ENCODE measurements at places on chromosomes 4 and X. TPM values are rescaled to one million over a fixed set of nuclear protein-coding genes. Genes with fewer than 3 reads are reported as not detected.

GRCh38 chr4:185222598-185222997 lies 13.2 kb downstream of the SNX25 start:
- peaks cover 4% of the 10 kb centered on the region for H3K36me3 ChIP-seq
- DNase-seq, result no peak
- H3K4me1 ChIP-seq, result peaks cover 10% of the 10 kb centered on the region
- H3K27ac ChIP-seq, result no peak overlapping the region

- no peak for DNase-seq
- H3K4me1 ChIP-seq, result no peaks in the 10 kb centered on the region
- H3K36me3 ChIP-seq, result no peaks in the 10 kb centered on the region
- H3K27ac ChIP-seq, result no peak overlapping the region
Observed at GRCh38 chrX:96807318-96807717, 76.4 kb upstream of the RPA4 start.

- DNase-seq, result no peak
- H3K4me3 ChIP-seq, result no peak overlapping the region
- no peak overlapping the region for H3K27ac ChIP-seq
Observed at GRCh38 chr4:13844740-13845139, 217.2 kb upstream of the BOD1L1 start.

DNA sequence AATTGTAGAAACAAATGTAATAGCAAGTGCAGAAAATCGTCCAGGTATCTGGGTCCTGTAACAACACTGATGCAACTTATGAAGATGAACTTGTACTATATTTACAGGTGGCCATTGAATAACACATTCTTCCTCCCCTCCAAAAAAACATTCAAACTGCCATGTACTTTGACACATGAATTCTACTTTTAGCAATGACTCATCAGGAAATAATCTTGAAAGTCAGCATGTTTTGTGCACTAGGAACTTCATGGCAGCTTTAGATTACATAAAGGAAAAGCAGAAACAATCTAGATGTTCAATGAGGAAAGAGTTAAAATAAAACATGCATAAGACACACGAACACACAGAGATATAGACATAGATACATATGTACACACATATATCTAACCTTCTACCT lies 2.5 kb downstream of the PABPC1L2A start:
- H3K4me1 ChIP-seq, result peaks cover 5% of the 10 kb centered on the region
- no peak overlapping the region for H3K27ac ChIP-seq
- no peak for DNase-seq
- peaks cover 4% of the 10 kb centered on the region for H3K27me3 ChIP-seq

DNA sequence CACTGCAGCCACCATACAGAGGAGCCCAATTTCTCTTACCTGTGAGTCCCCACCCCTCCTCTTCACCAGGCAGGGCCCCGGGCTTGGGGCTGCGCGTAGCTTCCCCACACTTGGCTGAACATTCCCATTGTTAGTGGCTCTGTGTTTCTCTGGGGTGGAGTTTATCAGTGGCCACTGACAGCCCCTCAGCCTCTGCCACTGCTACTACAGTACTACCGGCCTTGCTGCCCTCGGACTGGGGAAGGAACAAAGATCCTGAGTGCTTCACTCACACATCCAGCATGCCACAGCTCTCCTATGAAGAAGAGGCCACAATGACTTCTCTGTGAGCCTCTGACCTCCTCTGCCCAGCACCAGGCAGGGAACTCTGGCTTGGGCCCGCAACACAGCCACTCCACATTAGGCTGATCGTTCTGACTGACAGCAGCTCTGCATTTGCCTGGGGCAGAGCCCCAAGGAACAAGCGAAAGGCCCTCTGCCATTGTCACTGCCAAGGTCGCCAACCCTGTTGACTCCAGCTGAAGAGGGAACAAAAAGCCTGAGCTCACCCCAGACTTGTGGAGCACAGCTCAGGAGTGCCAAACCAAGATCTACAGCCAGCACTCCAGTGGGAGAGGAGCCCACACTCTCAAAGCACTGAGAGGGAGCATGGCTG lies 24.0 kb downstream of the ABCB7 start:
- H3K4me1 ChIP-seq, result no peaks in the 10 kb centered on the region
- H3K27ac ChIP-seq, result no peak overlapping the region
- peaks cover 3% of the 10 kb centered on the region for H3K36me3 ChIP-seq
- no peaks in the 10 kb centered on the region for H3K27me3 ChIP-seq
- no peak for DNase-seq

GRCh38 chr4:95729596-95729995 lies 110.3 kb upstream of the PDHA2 start:
- H3K27ac ChIP-seq, result no peak overlapping the region
- H3K27me3 ChIP-seq, result no peaks in the 10 kb centered on the region
- H3K36me3 ChIP-seq, result no peaks in the 10 kb centered on the region
- DNase-seq, result no peak

DNA sequence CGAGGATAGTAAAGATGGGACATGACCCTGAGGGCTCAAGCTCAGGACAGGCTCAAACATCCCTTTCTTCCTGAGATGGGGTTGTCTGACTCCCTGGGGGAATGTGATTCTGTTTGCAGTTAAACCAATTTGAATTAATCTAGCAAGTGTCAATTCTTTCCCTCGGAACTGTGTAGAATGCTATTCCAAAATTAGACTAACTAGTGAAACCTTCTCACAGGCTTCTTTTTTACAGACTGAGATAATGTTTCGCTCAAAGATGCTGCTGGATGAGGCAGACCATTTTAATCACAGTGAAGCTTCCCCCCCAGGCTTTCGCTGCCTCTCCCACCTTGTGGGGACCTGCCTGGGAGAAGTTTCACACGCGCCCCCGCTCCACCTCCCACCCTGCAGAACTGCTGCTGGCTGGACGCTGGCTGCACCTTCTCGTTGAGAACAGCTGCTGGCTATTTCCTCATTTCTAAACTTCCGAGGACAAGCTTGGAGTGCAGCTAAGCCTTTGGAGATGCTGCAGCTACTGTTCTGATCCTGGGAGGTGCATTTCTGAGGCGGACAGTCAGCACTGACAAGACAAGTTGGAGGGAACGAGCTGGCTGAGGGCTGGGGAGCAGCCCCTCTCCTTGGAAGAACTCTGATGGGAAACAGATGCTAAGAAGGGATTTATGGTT lies 297.8 kb downstream of the RAPGEF2 start:
- no peak for DNase-seq
- H3K36me3 ChIP-seq, result no peaks in the 10 kb centered on the region
- no peak overlapping the region for H3K27ac ChIP-seq
- H3K27me3 ChIP-seq, result peaks cover 9% of the 10 kb centered on the region
- H3K4me1 ChIP-seq, result peaks cover 18% of the 10 kb centered on the region
- H3K4me3 ChIP-seq, result no peak overlapping the region

DNA sequence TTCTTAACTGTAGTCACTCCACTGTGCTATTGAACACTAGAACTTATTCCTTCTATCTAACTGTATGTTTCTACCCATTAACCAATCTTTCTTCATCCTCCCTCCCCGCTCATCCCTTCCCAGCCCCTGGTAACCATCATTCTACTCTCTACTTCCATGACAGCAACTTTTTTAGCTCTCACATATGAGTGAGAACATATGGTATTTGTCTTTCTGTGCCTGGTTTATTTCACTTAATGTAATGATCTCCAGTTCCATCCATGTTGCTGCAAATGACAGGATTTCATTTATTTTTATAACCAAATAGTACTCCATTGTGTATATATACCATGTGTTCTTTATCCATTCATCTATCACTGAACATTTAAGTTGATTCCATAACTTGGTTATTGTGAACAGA lies 186.5 kb downstream of the GABRB1 start:
- DNase-seq, result no peak
- H3K27me3 ChIP-seq, result peaks cover 1% of the 10 kb centered on the region
- H3K4me3 ChIP-seq, result no peak overlapping the region
- H3K4me1 ChIP-seq, result no peaks in the 10 kb centered on the region
- no peak overlapping the region for H3K27ac ChIP-seq
- no peaks in the 10 kb centered on the region for H3K36me3 ChIP-seq

GRCh38 chrX:131840799-131841495 lies 182.2 kb upstream of the STK26 start:
- H3K4me3 ChIP-seq, result no peak overlapping the region
- no peaks in the 10 kb centered on the region for H3K36me3 ChIP-seq
- DNase-seq, result no peak

DNA sequence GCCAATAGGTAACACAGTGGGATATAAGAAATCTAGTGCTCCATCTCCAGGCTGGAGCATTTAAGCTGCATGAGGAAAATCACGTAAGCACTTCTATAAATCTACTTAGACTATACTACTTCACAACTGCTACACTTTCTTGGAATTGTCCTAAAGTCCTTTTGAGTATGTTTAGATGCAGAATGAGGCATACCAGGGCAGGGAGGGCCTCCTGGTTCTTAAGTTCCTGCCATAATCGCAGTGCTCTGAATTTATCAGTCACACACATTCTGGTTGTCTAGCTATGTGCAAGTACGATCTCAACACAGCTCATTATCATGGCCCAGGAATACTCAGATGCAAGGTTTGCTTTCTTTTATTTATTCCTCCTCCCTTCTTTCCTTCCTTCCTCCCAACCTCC lies 130.3 kb downstream of the GUCY2F start:
- H3K27ac ChIP-seq, result no peak overlapping the region
- H3K4me3 ChIP-seq, result no peak overlapping the region
- H3K27me3 ChIP-seq, result no peaks in the 10 kb centered on the region
- peaks cover 5% of the 10 kb centered on the region for H3K4me1 ChIP-seq
- H3K36me3 ChIP-seq, result no peaks in the 10 kb centered on the region

The HGFAC gene
- total RNA-seq, result 2.4 TPM

DNA sequence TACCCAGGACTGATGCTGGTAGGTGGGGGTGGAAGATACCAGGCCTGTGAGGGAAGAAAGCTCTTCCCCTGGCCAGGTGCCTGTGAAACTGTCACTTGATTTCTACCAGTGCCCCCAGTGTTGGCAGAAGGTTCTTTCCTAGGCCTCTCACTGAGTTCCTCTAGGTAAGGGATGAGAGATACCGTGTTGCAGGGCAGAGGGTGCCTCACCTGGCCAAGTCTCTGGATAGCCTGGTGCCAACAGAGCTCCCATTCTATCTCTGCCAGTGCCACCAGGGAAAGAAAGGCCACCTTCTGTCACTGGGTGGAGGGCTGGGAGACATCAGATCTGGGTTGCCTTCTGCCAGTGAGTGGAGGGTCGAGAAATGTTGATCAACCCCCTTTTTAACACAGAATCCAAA lies 94.1 kb downstream of the RTL5 start:
- no peak for DNase-seq
- peaks cover 1% of the 10 kb centered on the region for H3K27me3 ChIP-seq
- peaks cover 9% of the 10 kb centered on the region for H3K4me1 ChIP-seq
- no peak overlapping the region for H3K27ac ChIP-seq
- H3K4me3 ChIP-seq, result no peak overlapping the region
- H3K36me3 ChIP-seq, result peaks cover 10% of the 10 kb centered on the region

DNA sequence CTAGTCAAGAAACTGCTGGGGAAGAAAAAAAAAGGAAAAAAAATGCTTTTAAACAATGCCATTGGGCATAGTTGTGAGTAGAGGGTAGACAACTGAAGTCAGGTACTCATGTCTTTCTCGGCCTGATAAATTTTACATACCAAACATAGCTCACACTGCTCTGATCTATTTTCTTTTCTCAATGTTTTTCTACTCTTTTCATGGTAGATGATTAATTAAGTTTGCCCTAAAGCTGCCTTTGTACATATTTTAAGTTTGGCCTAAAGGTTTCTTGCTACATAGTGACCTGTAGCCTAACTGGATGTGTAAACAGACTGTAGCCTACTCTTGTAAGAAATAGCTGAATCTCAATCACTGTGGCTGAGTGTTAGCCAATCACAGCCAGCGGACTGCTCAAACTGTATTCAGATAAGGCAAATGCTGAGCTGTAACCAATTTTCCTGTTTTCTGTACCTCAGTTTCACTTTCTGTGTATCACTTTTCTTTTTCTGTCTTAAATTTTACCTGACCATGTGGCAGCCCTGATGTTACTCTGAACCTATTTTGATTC lies 121.0 kb downstream of the PCDH10 start:
- H3K36me3 ChIP-seq, result no peaks in the 10 kb centered on the region
- no peak overlapping the region for H3K4me3 ChIP-seq
- H3K27me3 ChIP-seq, result no peaks in the 10 kb centered on the region
- no peak overlapping the region for H3K27ac ChIP-seq

GRCh38 chr4:113446019-113446418 lies 315.5 kb downstream of the CAMK2D start:
- no peak for DNase-seq
- H3K27me3 ChIP-seq, result no peaks in the 10 kb centered on the region
- H3K27ac ChIP-seq, result no peak overlapping the region
- H3K4me3 ChIP-seq, result no peak overlapping the region

DNA sequence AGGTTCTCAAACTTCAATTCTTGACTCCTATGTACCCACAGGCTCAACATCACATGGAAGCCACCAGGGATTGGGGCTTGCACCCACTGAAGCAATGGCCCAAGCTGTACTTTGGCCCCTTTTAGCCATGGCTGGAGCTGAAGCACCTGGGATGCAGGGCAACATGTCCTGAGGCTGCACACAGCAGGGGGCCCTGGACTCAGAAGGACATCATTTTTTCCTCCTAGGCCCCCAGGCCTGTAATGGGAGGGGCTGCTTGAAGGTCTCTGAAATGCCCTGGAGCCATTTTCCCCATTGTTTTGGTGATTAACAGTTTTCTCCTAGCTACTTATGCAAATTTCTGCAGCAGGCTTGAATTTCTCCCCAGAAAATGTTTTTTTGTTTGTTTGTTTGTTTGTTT lies 465.1 kb upstream of the PCDH10 start:
- DNase-seq, result no peak
- H3K4me1 ChIP-seq, result no peaks in the 10 kb centered on the region
- H3K36me3 ChIP-seq, result peaks cover 7% of the 10 kb centered on the region
- no peaks in the 10 kb centered on the region for H3K27me3 ChIP-seq
- no peak overlapping the region for H3K27ac ChIP-seq

The PAK3 gene
- 4.0 TPM for total RNA-seq

DNA sequence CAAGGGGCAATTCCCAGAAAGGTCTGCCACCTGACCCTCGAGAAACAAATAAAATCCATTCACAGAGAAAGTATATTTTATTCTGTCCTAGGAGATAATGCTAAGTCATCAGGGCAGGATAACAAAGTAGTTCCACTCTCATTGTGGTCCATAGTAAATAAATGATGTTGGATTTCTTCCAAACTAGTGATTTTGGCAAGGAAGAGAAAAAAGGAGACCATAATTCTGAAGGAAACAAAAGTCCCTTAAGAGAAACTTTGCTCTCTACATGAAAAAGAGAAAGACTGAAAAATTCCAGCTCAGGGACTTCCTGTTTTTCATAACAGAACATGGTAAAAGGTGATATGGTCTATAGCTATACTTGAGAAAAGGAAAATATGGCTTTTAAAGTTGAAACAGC lies 71.5 kb upstream of the DDX60 start:
- H3K27me3 ChIP-seq, result no peaks in the 10 kb centered on the region
- no peak overlapping the region for H3K4me3 ChIP-seq
- H3K36me3 ChIP-seq, result peaks cover 19% of the 10 kb centered on the region
- H3K4me1 ChIP-seq, result peaks cover 6% of the 10 kb centered on the region
- DNase-seq, result no peak

DNA sequence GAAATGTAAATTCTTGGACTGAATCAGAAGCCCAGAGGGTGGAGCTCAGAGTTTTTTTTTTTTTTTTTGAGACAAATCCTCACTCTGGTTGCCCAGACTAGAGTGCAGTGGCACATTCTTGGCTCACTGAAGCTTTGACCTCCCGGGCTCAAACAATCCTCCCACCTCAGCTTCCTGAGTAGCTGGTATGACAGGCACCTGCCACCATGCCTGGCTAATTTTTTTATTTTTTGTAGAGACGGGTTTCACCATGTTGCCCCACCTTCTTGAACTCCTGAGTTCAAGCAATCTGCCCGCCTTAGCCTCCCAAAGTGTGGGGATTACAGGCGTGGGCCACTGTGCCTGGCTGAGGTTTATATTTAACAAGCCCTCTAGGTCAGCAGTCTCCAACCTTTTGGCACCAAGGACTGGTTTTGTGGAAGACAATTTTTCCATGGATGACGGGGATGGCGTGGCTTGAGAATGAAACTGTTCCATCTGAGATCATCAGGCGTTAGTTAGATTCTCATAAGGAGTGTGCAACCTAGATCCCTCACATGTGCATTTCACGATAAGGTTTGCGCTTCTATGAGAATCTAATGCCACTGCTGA lies 76.7 kb downstream of the FHIP1A start:
- no peak for DNase-seq
- H3K36me3 ChIP-seq, result no peaks in the 10 kb centered on the region
